Frontal cortex (tissue), 4 donors: ENCODE measurements at places on chromosomes 7 and 10.
A peak's percentile ranks its signal among the peaks of the same experiment; 100 is the strongest.

DNA sequence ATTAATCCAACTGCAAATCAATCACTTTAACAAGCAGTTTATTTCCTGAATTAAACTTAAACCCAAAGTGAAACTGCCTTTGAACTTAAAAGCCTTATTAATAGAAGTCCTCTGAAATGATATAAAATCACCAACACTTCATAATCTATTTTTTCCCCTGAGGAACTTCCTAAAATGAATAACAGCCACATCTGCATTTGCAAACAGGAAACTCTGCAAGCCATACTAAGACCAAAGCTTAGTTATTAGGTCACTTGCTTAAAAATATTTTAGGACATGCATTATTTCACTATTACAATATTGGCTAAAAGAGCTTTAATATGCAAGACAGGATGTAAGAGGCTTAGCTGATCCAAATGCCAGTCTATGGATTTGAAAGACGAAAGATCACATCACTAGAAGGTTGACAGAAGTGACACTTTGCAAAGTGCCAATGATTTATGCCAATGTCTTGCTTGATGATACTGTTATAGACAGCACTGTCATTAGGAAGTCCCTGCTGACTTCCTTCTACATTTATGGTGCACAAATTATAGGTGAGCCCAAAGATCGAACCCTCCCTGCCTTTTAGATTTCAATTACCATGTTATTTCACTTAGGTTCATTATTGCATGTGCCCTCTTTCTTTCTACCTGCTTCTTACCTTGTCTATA is 99.9 kb upstream of the SKAP2 start:
- no peak for DNase-seq

GRCh38 chr10:117790179-117790578 is 247.6 kb downstream of the EMX2 start:
- DNase-seq = no peak

DNA sequence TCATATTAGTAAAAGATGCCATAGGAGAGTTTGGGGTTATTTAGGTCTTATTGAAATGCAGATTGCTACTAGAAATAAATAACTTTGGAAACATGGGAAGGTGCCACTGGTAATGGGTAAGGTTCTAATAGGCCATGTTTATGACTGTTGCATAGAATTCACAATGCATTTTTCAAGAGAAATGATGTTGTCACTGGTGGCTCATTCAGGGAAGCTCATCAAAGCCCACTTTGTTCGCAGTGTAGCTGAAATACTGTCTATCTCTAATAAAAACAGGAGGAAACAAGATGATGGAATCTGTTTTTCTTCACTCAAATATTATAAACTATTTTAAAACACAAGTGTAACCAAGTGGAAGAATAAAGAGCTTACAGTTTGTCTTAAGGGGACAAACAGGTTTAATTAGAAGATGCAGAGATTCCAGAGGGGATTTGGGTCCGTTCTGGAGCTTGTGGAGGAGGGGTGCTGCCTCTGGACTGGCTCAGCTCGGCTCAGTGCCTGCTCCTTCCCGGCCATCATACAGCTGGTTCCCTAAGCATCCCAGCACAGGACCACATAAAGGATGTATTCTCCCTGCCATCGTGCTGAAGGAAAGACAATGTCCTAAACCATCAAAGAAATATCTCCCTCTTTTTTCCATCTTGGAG is 20.4 kb downstream of the OPALIN start:
- no peak for DNase-seq

DNA sequence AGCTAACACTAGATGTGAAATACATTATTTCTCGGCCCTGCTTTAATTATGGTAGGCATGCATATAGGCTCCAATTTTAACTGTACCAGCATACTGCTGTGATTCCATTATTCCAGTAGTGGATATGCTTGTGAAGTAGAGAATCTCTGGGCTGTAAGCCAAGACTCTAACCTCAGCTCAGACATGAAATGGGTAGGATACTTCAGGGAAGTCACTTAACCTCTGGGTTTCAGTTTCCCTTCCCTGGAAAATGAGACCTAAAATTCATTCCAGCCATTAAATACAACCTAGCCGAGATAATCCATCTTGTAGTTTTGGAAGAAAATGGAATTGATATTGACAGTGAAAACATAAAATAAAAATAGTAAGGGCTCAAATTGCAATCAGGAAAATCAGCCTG is 59.6 kb upstream of the TRIL start:
- DNase-seq = no peak

- DNase-seq = no peak
These were observed 106.0 kb downstream of the CUBN start for GRCh38 chr10:17023386-17024298.

GRCh38 chr10:3217301-3217700 is 44.7 kb upstream of the PITRM1 start:
- no peak for DNase-seq

DNA sequence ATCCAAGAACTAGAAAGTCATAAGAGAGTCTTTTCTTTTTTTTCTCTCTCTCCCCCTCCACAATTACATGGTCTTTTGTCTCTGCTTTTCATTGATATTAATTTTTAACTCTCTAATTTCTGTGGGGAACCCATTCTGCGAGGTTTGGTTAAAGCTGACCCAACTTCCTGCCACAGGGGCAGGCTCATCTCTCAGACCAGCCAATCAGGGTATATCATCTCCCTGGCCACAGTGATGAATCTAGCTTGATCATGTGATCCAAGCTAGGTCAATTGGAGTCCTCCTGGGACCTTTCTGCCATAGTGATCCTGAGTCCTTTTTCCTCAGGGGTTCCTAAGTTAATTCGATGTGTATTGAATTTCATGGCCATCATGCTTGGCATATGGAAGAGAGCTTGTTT is 38.0 kb upstream of the TRUB1 start:
- DNase-seq = no peak

GRCh38 chr10:131874991-131875451 is 25.8 kb upstream of the PPP2R2D start:
- DNase-seq = peak; percentile 72

DNA sequence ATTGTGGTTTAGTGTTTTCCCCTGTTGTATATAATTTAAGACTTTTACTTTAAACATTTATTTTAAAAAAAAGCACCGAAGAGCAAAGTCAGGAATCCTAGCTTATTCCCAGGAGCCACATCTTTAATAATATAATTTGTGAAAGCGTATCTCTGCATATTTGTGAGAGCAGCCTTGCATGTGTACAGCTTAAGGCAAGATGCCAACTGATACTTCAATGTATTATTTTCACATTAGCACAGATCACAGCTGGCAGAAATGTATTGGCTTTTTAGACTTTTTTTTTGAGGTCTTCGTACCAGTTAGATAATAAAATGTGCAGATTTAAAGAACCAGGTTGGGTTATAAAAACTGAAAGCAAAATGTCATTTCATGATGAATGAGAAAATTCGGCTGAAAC is 845.7 kb upstream of the POT1 start:
- no peak for DNase-seq
